ENCODE measurements at places on chromosomes 12 and 14. TPM values are rescaled to one million over a fixed set of nuclear protein-coding genes. Genes with fewer than 3 reads are reported as not detected.

Gene MAP3K9
- total RNA-seq, result 0.13 TPM

Gene EPYC
- 0.04 TPM for total RNA-seq

Gene TAS2R42
- total RNA-seq, result not detected

Gene LIN7A
- 3.1 TPM for total RNA-seq

Gene IL26
- total RNA-seq, result not detected

Gene PRR4
- 4.8 TPM for total RNA-seq

Gene LPAR5
- 0.58 TPM for total RNA-seq

Gene PTPRB
- 20.8 TPM for total RNA-seq

DNA sequence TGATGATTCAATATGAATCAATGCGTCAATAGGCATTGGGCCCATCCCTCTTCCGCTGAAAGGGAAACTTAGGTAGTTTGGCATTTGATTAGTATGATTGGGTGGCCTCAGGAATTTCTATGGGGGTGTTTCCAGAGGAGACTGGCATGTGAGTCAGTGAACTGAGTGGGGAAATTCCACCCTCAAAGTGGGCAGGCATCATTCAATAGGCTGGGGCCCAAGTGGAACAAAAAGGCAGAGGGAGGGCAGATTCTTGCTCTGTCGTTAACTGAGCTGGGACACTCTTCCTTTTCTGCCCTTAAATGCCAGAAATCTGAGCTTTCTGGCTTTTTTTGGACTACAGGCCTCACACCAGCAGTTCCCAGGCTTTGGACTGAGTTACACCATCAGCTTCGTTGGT lies 373.5 kb downstream of the RPS29 start:
- no peaks in the 10 kb centered on the region for H3K4me1 ChIP-seq
- no peak for DNase-seq
- no peak overlapping the region for H3K27ac ChIP-seq
- no peak overlapping the region for H3K4me3 ChIP-seq

DNA sequence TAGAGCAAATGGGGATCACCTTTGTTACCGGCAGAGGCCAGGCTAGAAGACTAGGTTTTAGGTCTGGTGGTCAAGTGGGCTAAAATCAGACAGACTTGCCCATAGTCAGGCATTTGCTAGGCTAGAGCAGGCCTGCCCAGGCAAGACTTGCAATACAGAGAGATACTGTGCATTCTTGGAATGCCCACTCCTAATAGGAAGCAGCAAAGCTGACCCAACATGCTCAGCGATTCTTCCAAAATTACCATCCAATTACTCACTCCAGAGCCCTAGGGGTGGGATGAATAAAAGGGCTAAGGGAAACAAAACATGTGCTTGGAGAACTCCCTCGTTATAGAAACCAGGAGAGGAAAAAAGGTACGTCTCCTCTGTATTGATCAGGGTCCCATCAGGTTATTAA lies 187.8 kb upstream of the AMIGO2 start:
- H3K27me3 ChIP-seq, result no peaks in the 10 kb centered on the region
- no peak overlapping the region for H3K27ac ChIP-seq
- no peak overlapping the region for H3K4me3 ChIP-seq
- no peak for DNase-seq

DNA sequence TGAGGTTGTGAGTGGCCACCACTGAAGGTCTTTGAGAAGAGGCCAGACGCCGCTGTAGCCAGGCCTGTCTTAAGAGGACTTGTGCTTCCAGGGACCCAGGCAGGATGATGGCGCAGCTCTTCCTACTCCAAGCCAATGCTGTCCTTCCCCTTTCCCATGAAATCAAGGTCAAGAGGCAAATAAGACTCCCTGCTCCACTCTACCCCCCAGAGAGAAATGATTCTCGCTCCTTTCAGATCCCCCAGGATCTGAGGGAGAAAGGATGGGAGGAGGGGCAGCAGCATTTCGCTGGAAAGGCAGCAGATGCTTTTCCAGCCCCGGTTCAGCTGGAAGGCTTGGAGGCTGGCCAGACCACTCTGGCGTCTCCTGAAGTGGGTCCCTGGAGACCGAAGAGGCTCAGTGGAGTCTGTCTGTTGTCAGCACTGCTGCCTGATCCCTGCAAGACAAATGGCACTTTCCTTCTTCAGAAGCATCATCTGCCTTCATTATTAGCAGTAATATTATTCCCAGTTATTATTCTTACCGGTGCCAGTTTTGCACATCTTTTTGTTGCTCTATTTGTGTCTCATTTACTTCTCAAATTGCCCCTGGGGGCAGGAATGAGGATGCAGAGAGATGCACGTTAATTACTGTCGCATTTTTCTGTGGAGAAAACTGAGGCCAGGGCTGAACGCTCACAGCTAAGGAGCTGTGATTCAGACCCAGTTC lies 51.4 kb downstream of the C14orf132 start:
- no peak overlapping the region for H3K4me3 ChIP-seq
- H3K4me1 ChIP-seq, result peaks cover 35% of the 10 kb centered on the region
- peak; percentile 92 for DNase-seq
- no peak overlapping the region for H3K27ac ChIP-seq
- peaks cover 12% of the 10 kb centered on the region for H3K36me3 ChIP-seq

GRCh38 chr14:53356361-53357150 lies 203.4 kb upstream of the DDHD1 start:
- no peaks in the 10 kb centered on the region for H3K36me3 ChIP-seq
- no peaks in the 10 kb centered on the region for H3K27me3 ChIP-seq
- no peak overlapping the region for H3K4me3 ChIP-seq
- no peak for DNase-seq
- H3K27ac ChIP-seq, result no peak overlapping the region
- H3K4me1 ChIP-seq, result peaks cover 5% of the 10 kb centered on the region

DNA sequence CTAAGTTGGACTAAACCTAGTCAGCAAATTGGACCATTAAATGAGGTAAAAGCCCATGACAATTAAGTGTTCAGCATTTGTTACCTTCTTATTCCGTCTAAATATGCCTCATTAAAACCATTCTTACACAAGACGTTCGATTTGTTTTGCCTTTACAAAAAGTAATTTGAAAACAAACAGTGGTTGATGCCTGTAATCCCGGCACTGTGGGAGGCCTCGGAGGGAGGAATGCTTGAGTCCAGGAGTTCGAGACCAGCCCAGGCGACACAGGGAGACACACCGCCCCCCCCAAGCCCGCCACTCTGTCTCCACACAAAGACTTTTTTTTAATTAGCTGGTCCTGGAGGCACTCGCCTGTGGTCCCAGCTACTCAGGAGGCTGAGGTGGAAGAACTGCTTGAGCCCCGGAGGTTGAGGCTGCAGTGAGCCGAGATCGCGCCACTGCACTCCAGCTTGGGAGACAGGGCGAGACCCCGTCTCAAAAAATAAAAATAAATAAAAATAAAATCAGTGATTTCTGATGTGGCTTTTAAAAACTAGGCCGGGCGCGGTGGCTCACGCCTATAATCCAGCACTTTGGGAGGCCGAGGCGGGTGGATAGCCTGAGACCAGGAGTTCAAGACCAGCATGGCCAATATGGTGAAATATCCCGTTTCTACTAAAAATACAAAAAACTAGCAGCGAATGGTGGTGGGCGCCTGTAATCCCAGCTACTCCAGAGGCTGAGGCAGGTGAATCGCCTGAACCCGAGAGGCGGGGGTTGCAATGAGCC lies 856 bp upstream of the EIF4B start:
- peak overlapping the region; percentile 100 for H3K4me3 ChIP-seq
- H3K27ac ChIP-seq, result peak overlapping the region; percentile 99
- DNase-seq, result peak; percentile 21
- peaks cover 18% of the 10 kb centered on the region for H3K4me1 ChIP-seq

- no peak for DNase-seq
- peaks cover 5% of the 10 kb centered on the region for H3K4me1 ChIP-seq
- no peaks in the 10 kb centered on the region for H3K36me3 ChIP-seq
- H3K4me3 ChIP-seq, result no peak overlapping the region
- H3K27ac ChIP-seq, result no peak overlapping the region
- no peaks in the 10 kb centered on the region for H3K27me3 ChIP-seq
These were observed 10.7 kb downstream of the PKP2 start for GRCh38 chr12:32885831-32886230.

- peak within 1 kb of the TSS; percentile 30 for H3K4me3 ChIP-seq
- no peak within 1 kb of the TSS for H3K27ac ChIP-seq
- peaks cover 40% of the 10 kb centered on the region for H3K27me3 ChIP-seq
- no peaks in the 10 kb centered on the region for H3K36me3 ChIP-seq
- peak; percentile 18 for DNase-seq
These were observed at the start of gene PTGDR for GRCh38 chr14:52267501-52268278. TSS of gene PTGDR (plus strand) at chr14:52267698. CDS start at chr14:52267815, 117 bp downstream.

- no peak overlapping the region for H3K4me3 ChIP-seq
- H3K27ac ChIP-seq, result peak overlapping the region; percentile 45
These were observed 267.2 kb upstream of the BTG1 start for GRCh38 chr12:92412856-92413255.

DNA sequence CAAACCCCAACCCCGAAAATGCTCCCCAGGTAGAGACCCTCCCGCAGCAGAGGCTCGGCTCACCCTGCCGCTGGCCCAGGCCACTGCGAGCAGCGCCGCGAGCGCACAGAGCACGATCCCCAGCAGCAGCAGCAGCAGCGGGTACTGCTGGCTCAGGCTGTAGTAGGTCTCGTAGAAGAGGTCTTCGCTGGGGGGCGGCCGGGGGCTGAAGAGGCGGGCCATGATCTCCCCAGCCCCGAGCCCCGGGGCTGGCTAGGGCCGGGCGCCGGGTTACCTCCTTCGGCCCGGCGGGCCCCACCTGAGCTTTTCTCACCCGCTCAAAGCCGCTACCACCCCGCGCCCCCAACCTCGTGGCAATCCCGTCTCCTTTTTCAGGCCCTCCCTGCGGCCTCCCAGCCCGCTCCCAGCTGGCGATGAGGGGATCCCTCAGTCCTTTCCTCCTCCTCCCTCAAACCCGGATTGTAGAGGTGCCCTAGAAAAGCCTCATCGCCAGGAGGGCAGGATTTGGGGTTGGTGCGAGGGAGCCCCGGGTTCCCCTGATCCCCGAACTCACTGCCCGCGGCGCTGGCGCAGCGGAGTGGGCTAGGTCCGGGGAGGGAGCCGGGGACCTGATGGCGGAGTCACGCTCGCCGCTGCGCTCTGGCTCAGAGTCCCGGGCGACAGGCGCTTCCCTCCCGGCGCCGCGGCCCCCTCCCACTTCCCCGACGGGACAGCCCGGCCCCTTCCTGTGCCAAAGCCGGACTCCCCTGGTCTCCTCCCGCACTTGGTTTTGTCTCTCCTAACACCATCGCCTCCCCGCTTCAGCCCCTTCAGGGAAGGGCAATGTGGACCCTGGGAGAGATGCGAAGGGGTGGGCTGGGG lies at the start of gene ADCY4:
ADCY4 (minus strand) TSS at position 641 of the 861 bp plus-strand sequence; CDS start at position 222, 419 bp downstream.
- H3K4me1 ChIP-seq, result peaks cover 38% of the 10 kb centered on the region
- peak within 1 kb of the TSS; percentile 77 for H3K27ac ChIP-seq
- no peaks in the 10 kb centered on the region for H3K36me3 ChIP-seq

GRCh38 chr12:52027085-52027843 lies 20.5 kb downstream of the TAMALIN start:
- peak; percentile 66 for DNase-seq
- H3K4me3 ChIP-seq, result no peak overlapping the region
- peak overlapping the region; percentile 83 for H3K27ac ChIP-seq
- peaks cover 11% of the 10 kb centered on the region for H3K27me3 ChIP-seq

- H3K27me3 ChIP-seq, result no peaks in the 10 kb centered on the region
- no peak overlapping the region for H3K27ac ChIP-seq
- peak; percentile 35 for DNase-seq
- no peaks in the 10 kb centered on the region for H3K4me1 ChIP-seq
- no peak overlapping the region for H3K4me3 ChIP-seq
These were observed 189.2 kb upstream of the RASSF8 start for GRCh38 chr12:25769082-25769945.

GRCh38 chr12:122355706-122356105 lies 66.8 kb downstream of the CLIP1 start:
- peaks cover 41% of the 10 kb centered on the region for H3K36me3 ChIP-seq
- H3K27ac ChIP-seq, result no peak overlapping the region
- no peak overlapping the region for H3K4me3 ChIP-seq

GRCh38 chr12:27076928-27077327 lies 5.5 kb downstream of the C12orf71 start:
- no peaks in the 10 kb centered on the region for H3K36me3 ChIP-seq
- H3K27ac ChIP-seq, result no peak overlapping the region
- no peaks in the 10 kb centered on the region for H3K4me1 ChIP-seq
- no peaks in the 10 kb centered on the region for H3K27me3 ChIP-seq
- DNase-seq, result no peak

DNA sequence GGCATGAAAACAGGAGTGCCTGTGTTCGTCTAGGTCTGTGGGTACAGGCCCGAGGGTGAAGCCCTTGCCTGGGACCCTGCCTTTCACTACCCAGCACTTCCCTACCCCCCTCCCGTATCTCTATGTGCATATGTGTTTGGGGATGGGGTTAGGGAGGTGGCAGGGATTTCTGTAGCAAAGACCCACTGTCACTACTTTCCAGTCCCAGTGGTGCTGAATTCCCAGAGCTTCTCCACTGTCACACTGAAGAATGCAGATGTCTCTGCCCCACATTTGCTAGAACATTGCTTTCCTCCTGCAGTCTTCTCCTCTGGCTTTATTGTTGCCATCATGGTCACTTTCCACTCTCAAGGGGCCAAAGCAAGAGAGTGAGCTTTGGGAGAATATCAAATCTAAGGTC lies 203.9 kb downstream of the MYRFL start:
- H3K27me3 ChIP-seq, result no peaks in the 10 kb centered on the region
- no peak for DNase-seq

GRCh38 chr14:59086241-59086882 lies 102.1 kb upstream of the DAAM1 start:
- no peaks in the 10 kb centered on the region for H3K4me1 ChIP-seq
- H3K27me3 ChIP-seq, result no peaks in the 10 kb centered on the region
- H3K36me3 ChIP-seq, result no peaks in the 10 kb centered on the region
- DNase-seq, result peak; percentile 31

GRCh38 chr12:11705010-11705409 lies 55.5 kb downstream of the ETV6 start:
- DNase-seq, result peak; percentile 38
- no peak overlapping the region for H3K27ac ChIP-seq
- no peaks in the 10 kb centered on the region for H3K27me3 ChIP-seq
- H3K36me3 ChIP-seq, result no peaks in the 10 kb centered on the region

Measured in muscle of leg (tissue), 16 donors.